Mammary epithelial cell (primary cell): ENCODE measurements at places on chromosomes 5 and 9. TPM values are rescaled to one million over a fixed set of nuclear protein-coding genes. Genes with fewer than 3 reads are reported as not detected.

DNA sequence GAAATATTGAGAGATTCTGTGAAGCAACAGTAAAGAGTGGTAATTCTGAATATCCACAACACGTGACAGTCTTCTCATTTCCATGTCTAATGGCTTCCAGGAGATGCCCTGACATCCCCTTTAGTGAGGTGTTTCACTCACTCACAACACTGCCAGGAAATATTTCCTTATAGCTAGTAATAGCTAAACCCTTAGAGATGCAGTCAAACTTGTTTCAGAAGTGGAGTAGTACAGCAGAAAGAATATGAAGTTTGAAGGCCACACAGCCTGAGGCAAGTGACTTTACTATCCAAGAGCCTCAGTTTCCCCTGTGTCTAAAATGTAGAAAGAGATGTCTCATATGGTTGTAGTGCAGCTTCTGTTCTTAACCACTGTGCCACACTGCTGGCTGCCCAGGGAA lies 139.2 kb downstream of the CDK5RAP2 start:
- no peak for DNase-seq

DNA sequence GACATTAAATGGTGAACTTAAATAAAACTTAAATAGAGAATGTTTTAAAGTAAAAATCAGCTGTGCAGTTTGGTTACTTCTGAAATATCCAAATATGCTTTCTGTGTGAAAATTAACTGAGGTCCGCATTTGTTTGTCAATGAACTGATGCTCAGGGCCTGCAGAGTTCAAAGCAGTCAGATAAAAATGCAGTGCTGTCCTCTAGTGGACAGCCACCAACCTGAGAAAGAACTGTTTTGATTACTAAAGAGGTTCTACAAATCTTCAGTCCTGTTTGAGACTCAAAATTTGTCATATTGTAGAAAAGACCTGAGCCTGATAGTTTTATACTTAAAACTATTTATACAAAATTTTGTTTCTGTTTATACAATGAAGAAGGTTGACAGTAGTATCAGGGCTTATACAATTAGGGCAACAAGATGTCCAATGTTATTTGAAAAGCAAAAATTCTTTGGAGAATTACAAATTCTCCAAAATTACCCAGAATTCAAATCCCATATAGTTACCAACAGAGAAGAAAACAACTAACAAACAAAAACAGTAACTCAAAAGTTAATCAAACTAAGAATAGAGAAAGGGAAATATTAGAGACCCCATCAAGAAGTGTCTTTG lies 232.3 kb upstream of the TBCA start:
- peak; percentile 19 for DNase-seq

DNA sequence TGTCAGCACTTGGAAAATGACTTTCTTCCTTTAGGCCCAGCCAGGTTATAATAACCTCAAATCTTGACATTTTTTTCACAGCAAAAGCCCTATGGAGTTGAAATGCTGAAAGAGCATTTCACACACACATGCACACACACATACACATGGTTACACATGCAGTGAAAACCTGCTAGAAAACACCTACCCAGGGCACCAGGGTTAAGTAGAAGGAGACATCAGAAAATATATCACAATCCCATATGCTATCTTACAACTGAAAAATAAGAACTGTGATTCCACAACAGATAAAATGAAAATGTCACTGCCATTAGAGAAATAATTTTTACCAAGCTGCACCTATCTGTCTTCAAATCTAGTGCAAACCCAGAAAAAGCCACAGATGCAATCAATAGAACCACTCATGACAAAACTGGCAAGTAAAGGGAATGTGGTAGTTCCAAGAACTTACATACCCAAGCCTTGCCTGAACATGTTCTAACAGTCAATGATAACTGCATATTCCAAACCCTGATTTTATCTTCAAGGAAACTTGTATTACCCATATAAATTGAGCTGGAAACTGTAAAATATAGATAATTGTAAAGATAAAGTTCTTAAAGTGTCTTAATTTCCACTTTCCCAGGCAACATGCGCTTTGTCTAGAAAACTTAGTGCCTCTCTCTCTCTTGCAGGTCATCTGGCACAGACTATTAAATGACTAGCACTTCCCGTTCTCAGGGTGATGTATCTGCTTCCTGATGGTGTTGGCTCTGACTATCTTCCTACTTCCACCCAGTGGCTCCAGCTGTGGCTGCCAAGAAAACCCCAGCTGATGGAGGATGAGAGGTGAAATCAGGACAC lies 250.2 kb upstream of the PTGER4 start:
- DNase-seq, result peak; percentile 80

GRCh38 chr9:130217838-130218237 lies 45.6 kb downstream of the NCS1 start:
- DNase-seq, result no peak

The PCDHGB7 gene
- total RNA-seq, result 2.2 and 2.9 TPM in 2 replicates

The FOXD4L3 gene
- total RNA-seq, result 0.61 and 0.86 TPM in 2 replicates

The NADK2 gene
- total RNA-seq, result 21.1 and 25.8 TPM in 2 replicates

The EIF4EBP3 gene
- 1.8 TPM for total RNA-seq
